ENCODE measurements at places on chromosomes 11 and 22.

- DNase-seq = no peak
Measured at GRCh38 chr11:27462543-27462942, 10.0 kb downstream of the LGR4 start.

- no peak for DNase-seq
Measured at GRCh38 chr11:11407763-11408084, 54.7 kb upstream of the CSNK2A3 start.

GRCh38 chr11:70091638-70092037, 13.5 kb downstream of the ANO1 start:
- no peak for DNase-seq

DNA sequence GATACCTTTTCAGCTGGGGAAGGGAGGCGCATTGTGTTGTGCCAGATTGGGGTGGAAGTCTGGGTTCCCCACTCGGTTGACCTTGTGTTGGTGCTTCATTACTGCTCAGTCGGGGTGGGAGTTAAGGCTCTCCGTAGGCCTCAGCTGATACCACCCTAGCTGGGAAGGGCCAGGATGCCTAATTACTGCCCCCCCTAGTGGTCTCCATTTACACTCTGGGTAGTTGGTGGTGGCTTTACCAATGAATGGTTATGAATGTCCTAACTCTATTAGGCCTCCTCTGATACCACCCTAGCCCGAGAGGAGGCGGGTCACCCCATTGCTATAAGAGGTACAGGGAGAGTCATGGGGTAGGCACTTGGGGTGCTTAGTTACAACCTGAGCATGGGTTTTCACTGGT, 27.5 kb upstream of the HIKESHI start:
- no peak for DNase-seq

- no peak for DNase-seq
Measured at GRCh38 chr11:67588136-67588503, 4.5 kb downstream of the GSTP1 start.

DNA sequence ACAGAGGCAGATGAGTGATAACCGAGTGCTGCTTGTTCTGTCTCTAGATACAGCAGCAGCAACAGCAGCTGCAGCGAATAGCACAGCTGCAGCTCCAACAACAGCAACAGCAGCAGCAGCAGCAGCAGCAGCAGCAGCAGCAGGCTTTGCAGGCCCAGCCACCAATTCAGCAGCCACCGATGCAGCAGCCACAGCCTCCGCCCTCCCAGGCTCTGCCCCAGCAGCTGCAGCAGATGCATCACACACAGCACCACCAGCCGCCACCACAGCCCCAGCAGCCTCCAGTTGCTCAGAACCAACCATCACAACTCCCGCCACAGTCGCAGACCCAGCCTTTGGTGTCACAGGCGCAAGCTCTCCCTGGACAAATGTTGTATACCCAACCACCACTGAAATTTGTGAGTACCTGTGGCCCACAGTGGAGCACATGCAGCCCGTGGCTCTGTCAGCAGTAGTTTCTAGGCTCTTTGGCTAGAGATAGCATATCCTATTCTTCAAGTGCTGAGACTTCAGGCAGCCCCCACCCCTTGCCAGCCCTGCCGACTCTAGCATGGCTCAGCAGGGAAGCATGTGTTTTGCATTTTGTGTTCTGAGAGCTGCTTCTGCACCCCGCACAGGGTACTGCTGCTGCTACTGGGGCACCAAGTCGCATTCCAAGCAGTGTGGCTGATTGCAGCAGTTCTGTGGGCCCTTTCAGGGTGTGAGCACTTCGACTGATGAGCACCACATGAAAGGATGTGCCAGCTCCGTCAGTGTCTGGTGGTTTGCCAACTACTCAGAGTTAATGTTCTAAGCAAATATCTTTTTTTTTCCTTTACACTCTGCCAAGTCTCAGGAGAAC, 59.2 kb downstream of the MED15 start:
- DNase-seq = peak; percentile 46

DNA sequence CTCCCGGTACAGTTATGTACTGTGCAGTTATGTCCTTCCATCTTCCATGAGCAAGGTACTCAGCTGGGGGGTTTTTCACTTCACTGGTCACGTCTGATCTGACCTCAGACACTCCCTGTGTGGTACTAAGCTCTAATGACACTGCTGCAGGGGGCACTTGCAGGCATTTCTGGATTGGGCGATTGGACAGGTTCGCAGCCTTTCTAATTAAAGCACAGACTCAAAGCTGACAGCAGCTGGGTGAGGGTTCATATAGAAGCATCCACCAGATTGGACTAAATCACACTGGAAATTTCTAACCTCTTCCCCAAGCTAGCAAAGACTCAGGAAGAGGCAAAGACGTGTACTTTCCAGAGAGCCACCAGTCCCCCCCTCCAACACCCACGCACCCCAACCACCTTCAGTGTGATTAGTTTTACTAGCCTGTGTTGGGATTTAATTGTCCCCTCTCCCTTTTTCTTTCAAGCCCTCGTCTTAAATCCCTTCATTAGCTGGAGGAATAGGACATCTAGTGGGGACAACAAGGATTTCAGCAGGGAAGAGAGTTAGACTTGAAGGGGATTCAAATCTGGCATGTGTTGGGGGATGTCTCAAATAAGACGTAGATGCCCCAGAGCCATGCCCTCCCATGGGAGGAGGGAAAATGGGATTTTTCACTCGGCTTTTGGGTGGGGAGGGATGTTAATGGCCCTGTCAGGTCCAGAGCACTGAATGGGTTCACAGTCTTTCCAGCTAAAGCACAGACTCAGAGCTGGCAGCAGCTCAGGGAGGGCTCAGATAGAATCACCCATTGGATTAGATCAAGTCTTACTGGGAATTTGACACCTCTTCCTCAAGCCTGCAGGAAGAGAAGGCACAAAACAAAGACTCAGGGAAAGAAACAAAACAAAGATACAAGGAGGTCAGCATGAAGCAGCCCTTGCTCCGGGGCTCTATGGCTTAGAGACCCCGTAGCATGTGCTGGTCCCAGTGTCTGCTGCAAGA, 10.9 kb downstream of the INS start:
- peak; percentile 18 for DNase-seq

- no peak for DNase-seq
Measured at GRCh38 chr11:74265256-74265655, 46.2 kb downstream of the P4HA3 start.

GRCh38 chr11:79160791-79161403, 279.9 kb downstream of the TENM4 start:
- no peak for DNase-seq

GRCh38 chr11:5625281-5625680, 480 bp downstream of the TRIM34 start:
- no peak for DNase-seq

GRCh38 chr11:134527382-134528243, 115.6 kb upstream of the B3GAT1 start:
- DNase-seq = no peak

DNA sequence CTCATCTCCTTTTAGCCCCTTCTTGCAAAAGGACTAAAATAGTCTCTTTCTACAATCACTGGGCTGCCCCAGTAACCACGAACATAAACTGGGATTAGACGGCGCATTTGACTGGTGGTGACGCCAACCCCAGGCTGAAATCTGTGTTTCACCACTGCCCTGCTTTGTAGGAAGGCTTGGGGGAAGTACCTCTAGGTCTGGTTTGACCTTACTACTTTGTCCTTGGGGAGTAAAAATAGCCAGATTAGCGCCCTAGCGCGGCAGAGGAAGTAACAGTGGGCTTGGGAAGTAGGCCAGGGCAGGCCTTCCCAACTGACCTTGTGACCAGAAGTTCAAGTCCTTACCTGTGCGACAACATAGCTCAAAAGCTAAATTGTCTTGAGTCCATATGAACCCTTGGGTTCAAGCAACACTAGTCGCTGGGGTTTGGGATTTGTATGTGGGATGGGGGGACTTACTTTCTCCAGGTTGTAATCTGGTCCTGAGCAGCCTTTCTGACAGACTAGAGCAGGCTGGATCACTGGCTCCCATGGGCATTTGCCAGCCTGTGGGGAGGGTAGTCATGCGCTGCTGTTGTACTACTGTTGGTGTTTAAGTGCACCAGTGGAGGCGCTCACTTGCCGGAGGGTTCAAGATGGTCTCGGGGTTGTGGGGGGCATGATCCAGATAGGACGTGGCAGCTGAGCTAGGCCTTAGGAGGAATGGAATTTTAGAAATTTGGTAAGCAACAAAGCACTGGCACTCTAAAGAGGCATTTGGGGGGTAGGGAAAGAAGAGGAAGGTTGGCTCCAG, 953 bp upstream of the PACS1 start:
- DNase-seq = peak; percentile 30

GRCh38 chr22:24834845-24835570, 29.0 kb downstream of the SGSM1 start:
- DNase-seq = no peak

GRCh38 chr22:17116572-17117330, 4.4 kb downstream of the TMEM121B start:
- DNase-seq = no peak

DNA sequence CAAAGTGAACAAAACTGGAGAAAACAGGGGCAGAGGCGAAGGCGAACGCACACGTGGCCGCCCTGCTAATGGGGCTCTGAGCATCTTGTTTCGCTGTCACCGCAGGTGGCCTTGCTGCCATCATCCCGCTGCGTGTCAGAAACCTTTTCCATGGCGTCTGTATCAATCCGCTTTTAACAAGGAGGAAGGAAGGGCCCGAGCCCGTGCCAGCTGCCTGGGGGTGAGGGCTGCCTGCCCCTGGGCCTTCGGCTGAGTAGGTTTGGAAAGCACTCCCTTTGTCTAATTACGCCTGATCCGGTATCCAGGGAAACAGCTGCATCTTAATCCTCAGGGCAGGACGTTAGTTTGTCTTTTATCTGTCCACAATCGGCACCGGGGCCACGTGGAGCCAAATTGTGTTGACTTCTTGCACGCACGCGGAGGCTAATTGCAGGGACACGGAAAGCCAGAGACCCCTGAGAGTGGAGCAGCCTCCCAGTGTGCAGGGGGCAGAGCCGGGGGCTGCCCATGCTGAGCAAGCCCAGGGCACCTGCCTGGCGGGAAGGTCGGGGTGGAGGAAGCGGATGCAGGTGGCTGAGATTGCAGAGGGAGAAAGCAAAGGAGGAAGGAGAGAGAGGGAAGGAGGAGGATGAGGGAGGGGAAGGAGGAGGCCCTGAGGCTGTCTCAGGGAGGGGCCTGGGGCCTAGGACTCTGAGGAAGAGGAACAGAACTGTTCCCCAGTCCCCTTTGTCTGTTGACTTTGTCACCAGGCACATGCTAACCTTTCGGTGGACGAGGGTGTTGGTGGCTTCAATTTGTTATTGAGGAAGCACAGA, 19.2 kb upstream of the TH start:
- no peak for DNase-seq

- no peak for DNase-seq
Measured at GRCh38 chr22:46844606-46845210, 82.3 kb downstream of the TBC1D22A start.
